ENCODE measurements at places on chromosomes 1 and 21.

GRCh38 chr1:233361876-233362275 lies 34.4 kb downstream of the MAP3K21 start:
- no peak for DNase-seq

GRCh38 chr1:239914751-239915231 lies 176.9 kb upstream of the FMN2 start:
- DNase-seq: no peak

DNA sequence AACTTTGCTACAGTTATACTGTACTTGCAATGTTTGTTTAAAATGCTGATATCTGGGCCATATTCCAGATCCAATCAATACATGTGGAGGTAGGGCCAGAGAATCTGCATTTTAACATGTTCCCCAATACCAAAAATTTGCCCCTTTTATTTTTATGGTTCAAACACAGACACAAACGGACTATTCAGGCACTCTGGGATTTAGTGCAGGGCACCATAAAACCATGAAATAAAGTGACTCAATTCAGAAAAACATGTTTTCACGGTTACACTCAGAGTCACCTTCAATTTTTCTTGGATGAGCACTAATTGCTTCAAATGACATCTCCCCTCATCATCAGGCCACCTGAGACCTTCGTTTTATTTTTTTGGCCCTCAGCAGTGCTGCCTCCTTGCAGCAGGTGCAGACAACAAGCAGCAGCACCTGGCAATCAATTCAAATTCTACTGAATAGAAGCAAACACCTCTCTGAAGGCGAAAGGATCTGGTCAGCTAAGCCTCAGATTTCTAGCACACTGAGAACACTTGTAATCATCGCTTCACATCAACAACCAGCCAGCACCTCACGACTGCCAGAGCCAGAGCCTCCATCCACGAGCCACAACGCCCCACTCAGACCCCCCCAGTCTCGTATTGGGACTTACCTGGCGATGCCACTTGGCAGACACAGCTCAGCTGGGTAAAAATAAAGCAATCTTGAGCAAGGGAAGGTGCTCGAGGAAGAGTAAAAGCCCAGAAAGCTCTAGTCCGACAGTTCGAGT lies 1.1 kb downstream of the ERO1B start:
- no peak for DNase-seq

- DNase-seq: peak; percentile 78
Observed at GRCh38 chr1:212477014-212477679, 44.4 kb downstream of the NENF start.

DNA sequence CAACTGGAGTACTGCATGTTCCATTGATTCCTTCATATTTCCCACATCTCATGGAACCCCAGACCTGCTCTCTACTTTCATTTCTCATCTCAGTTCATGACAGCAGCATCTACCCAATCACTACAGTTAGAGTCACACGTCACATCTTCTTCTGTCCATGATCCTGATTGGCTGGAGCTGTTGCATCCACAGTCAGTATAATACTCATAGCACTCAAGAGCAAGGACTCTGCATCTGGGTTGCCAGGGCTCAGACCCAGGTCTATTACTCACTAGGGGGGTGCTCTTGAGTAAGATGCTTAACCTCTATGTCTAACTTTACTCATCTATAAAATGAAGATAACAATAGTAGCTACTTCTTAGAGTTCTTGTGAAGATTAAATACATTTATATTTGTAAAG lies 4.4 kb upstream of the XPR1 start:
- DNase-seq: no peak

DNA sequence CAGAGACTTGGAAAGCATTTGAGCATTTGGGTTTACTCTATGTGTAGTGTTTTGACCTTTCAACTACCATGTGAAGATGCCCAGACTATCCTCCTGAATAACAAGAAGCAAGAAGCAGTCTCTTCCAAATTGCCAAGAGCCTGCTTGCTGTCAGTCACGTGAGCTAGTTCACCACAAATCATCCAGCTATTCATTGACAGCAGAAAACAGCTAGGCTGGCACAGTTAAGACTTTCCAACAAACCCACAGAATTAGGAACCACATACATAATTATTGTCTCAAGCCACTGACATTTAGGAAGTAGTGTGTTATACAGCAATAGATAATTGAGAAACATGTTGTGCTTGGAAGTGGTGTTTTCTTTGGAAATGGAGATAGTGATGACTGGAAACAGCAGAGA lies 1652.0 kb downstream of the NCAM2 start:
- DNase-seq: no peak

DNA sequence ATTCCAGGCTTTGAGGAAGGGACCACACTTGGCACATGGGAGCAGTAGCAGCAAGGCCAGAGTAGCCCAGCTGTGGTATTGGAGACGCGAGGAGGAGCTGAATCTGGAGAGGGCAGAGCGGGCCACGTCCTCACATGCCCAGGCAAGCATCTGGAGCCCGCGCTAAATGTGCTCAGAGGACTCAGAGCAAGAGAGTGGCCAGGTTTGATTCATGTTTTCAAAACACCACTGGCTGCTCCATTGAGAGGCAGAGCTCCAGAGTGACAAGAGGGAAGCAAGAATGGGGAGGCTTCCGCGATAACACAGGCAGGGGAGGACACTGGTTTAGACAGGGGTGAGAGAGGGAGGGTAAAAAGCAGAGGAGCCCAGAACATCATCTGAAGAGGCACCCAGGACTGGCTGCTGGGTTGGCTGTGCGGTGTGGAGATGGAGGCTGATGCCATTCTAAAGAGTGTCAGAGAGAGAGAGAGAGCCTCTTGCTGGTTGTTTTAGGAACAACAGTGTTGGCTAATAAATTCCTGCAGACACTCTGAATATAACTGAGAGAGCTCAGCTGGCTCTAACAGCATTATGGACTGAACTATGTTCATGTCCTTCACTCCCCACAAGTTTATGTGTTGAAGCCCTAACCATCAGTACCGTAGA lies 32.3 kb downstream of the RCAN1 start:
- DNase-seq: no peak

DNA sequence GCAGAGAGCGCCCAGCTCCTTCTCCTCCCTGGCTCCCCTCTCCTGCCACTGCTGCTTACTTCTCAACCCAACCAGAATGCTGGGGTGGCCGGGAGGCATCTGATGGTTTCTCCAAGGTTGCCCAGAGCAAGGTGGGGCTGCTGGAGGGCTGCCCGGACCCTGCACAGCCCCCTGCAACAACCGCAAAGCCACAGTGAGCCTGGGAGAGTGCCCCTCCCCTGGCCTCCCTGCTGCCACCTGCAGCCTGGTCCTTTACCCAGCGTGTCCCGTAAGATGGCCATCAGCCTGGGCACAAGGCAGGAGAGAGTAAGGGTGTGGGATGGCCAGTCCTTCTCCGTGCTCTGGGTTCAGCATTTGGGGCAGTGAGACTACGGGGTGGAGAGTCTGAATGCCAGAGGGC lies 17.0 kb downstream of the MX2 start:
- DNase-seq: no peak

DNA sequence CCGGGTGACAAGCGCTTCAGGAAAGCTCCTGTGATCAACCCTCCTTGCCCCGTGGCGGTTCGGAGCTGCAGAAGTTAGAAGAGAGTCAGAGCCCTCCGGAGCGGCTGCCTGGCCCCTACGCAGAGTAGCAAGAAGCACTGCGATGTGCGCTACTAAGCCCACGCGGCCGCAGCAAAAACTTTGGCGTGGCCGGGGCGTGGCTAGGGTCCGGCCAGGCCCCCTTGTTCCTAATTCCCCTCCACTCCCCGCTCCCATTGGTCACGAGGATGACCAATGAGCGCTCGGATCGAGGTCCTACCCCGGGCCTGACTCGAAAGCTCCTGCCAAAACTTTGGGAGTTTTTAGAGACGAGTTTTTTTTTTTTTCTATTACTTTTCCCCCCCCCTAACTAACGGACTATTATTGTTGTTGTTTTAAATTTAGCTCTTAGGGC lies at the start of gene HLX:
TSS of gene HLX (plus strand) at position 368 of the 433 bp plus-strand sequence. CDS start 415 bp downstream, outside the sequence.
- DNase-seq: no peak

- DNase-seq: no peak
Observed at GRCh38 chr1:118863688-118864087, 124.5 kb downstream of the TBX15 start.

DNA sequence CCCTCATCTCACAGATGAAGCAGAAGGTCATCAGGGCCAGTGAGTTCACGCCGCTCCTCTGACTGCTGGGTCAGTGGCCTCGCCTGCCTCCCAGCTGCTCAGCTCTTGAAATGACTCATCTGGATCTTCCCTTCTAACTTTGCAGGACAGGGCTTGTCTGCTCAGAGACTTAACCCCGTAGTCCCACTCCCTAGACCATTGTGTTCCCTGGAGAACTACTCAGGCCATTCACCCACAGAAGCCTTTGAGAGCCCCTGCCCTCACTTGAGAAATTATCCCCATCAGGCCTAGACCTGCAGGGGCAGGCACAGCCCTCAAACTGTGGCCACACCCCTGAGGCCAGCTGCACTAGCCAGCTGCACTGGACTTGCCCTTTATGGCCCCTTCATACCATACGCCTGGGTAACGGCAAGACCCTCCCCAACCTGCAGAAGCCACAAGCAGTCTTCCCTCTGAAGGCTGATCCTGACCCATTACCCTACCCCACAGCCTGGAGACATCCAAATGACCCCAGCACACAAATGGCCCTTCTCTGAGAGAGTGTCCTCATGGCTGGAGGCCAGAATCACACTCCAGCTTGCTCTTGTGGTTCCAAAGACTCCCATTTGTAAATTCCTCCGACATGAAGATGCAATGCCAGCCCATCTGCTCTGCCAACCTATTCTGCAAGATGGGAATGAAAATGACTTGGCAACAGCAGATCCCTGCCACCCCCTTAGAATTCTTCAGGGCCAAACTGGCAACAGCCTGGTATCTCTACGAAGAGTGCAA lies 33.2 kb downstream of the RCSD1 start:
- DNase-seq: no peak

Measured in stimulated activated CD4-positive, alpha-beta T cell treated with anti-CD3 and anti-CD28 coated beads, Interleukin-2, amount 100 ng/mL, for 24 hours (primary cell).